ENCODE measurements at places on chromosomes 11 and 22.

DNA sequence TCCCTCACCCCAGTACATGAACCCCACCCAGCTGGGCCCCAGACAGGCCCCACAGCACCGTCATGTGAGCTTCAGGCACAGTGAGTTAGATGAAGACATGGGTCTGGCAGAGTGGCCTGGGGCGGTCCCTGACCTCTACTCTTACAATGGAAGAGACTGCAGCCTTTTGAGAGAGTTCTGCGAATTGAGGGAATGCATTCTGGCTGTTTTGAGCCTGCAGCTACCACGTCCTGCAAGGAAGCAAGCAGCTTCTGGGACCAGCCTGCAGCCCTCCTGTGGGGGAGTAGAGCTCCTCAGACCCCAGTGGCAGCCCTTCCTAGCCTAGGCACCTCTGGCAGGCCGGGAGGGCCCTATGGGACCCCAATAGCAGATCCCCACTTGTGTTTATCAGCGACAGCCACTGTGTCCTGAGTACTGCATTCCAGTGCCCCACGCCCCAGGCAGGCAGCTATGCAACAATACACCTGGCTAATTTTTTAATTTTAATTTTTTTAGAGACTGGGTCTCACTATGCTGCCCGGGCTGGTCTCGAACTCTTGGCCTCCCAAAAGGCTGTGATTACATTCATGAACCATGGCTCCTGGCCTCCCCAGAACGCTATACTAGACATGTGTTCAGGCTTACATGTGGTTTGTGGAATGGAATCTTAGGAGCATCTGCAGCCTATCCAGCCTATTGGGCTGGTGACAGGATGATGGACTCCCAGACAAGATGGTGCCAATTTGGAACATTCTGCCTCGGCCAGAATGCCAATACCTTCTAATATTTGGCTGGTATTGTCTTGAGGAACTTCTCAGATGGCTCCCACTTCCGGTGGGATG lies 717 bp upstream of the SLC7A4 start:
- DNase-seq, result no peak

DNA sequence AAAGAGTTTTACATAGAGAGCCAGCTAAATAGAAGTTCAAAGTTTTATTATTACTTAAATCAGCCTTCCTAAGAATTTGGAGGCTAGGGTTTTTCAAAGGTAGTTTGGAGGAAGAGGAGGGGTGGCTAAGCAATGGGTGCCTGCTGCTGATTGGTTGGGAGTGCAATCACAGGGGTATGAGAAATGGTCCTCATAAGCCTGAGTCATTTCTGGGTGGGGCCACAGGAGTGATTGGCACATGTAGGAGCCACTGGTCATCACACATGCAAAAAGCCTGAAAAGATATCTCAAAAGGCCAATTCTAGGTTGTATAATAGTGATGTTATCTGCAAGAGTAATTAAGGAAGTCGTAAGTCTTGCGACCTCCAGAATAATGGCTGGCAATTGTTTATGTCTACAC lies 12.9 kb downstream of the OR51L1 start:
- no peak for DNase-seq

DNA sequence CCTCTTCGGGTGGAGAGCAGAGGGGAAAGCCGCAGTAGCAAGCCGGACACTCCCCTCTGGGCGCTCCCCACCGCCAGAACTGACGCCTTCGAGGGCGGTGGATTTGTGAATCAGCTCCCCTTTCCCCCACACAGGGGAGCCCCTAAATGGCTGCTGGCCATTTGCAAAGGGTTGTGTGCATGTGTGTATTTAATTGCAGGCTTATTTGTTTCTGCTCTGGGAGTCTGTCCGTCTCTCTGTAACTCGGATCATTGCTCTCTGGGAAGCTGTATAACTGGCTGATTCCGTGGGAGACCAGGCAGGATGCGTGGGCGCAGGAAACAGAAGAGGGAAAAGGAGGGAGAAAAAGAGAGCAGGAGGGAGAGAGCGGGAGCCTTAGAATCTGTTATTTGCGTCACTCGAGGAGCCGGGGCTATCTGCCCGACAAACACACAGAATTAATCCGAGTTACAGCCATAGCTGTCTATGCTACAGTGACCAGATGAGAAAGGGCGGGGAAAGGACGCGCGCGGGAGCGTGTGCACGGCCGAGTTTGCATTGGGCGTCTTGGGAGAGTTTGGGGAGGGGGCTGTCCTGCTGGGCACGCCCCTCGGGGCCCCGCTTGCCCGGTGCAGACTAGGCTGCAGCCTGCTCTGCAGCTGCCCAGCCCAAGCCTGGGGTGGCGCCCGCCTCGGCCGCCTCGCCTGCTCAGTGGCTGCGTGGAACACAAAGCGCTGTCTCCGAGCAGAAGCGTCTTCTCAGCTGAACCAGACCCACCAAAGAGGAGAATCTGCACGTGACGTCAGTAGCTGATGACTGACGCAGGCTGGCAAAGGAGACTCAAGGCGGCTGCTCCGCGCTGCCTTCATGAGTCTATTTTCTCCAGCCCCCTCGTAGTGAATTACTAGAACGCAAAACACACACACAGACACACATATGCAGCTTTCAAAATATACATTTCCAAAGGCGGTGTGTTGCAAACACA lies 105.3 kb upstream of the HSD17B12 start:
- no peak for DNase-seq

GRCh38 chr11:83235825-83236224 lies 42.3 kb downstream of the ANKRD42 start:
- DNase-seq, result no peak

DNA sequence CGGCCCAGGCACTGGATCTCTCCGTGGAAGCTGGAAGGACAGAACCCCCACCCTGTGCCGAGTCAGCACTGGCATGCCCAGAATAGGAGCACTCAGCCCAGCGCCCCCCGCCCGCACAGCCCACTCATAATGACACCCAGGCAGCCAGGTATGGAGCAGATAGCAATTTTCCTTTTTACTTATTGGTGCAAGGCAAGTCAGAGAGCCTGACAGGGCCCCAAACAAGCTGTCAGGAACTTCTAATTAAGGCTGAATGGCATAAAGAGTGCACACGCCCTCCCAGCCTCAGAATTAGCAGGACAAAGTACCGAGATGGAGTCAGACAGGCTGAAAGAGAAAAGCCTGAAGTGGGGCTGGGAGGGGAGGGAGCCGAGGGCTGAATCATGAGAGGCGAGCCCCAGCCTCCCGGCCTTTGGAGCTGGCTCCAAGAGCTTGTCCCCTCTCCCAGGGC lies 76.9 kb downstream of the DSCAML1 start:
- DNase-seq, result no peak

- no peak for DNase-seq
These were observed 35.9 kb upstream of the TREH start for GRCh38 chr11:118715245-118715831.

GRCh38 chr11:130160498-130161155 lies 1.0 kb downstream of the ST14 start:
- no peak for DNase-seq

DNA sequence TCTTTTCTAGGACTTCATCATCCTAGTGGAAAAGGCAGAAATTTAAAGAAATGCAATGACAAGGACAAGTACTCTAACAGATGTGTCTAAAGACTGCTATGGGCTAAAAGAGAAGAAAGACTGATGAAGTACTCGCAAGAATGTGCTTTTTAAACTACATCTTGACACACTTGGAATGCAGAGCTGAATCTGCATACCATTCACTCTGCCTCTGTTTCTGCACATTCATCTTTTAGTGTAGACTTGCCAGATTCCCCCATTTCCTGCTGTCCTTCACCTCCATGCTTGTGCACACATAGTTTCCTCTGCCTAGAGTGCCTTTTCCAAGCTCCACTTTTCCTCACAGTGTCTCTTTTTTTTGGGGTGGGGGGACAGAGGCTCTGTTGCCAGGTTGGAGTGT lies 239.0 kb upstream of the CCDC179 start:
- DNase-seq, result no peak

DNA sequence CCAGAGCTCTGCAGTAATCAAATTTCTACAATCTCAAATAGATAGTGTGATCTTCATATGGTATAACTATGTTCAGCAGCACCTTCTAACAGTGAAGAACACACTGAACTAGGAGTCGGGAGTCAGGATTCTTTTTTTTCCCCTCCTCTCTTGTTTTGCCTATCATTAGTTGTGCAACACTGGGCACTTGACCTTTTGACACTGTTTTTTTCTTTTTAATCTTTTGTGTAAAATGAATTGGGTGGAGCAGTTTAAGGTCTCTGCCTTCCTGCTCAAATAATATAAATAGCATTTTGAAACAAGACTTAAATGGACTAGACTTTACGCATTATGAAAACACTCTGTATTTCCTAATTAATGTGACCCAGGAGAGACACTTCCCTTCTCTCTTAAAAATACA lies 39.7 kb downstream of the CTSC start:
- DNase-seq, result no peak

DNA sequence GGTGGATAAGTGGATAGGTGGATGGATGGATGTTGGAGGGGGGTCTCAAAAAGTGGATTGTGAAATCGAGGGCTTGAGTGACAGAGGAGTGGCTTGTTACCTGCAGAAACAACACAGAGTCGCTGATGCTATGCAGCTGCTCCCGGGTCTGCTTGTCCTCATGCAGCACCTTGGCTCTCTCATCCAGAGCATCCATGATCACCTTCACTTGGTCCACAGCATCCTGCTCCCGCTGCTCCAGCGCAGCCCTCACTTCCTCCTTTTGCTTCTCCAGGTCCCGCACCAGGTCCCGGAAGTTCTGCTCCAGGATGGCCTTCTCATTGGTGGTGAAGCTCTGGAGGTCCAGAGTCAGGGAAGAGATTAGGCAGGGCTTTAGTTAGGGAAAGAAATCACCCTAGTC lies 10.7 kb downstream of the TRIM29 start:
- no peak for DNase-seq

DNA sequence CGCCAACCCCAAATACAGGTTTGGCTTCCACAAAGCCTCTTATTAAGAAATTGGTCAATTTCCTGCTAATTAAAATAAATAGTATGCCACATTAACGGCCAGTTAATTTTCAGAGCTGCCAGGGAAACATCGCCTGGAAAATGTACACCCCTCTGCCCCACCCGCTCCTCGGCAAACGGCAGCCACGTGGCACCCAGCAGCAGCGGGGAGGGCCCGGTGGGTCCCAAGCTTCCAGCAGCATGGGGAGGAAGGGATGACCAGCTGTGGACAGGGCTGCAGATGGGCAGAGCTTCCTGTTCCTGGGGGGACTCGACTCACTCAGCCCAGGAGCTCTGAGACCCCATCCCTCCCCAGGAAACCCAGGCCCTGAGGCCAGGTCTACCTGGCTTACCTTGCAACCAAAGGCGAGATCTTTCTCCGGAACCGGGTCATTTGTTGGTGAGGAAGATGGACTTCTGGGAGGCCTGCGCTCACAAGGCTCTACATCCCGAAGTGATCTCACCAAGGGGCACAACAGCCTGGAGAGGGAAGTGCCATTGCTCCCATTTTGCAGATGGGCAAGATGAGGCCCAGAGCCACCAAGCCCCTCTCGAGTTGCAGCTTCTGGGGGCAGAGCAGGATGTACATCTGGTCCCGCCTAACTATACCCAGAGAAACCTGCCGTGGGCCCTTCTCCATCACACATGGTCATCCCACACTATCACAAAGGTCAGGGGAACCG lies 68.3 kb downstream of the IGLL1 start:
- DNase-seq, result no peak

Data from epithelial cell of prostate (primary cell).